ENCODE measurements at places on chromosomes 12 and 14. TPM values are rescaled to one million over a fixed set of nuclear protein-coding genes. Genes with fewer than 3 reads are reported as not detected.

Gene SLCO1B1
- not detected for total RNA-seq

DNA sequence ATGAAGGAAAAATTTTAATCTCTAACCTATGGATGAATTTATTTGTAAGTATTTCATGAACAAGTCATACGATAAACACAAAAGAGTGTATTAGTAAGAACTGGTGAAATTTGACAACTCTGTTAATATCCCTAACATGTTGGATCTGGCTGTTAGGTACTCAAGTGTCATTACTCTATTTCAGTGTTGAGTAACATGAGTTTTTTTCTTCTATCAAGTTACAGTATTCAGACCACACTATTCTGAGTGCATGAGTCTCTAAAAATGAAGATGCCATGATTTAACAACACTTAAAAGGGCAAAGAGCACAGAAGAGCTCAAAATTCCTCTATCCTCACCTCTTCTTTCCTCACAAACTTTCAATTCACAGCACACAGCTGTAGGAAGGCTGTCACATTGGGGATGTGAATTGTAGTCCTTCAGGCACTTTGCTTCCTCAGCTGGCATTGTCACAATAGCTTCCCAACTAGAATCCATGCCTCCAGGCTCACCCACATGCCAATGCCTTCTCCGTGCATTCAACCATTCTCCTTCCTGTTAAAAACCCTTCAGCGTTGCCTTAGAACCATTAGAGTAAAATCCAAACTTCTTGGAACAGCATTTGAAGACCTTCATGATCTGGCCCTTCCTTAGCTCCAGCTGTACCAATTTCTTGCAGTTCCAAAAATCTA, 73.7 kb upstream of the DBX2 start:
- DNase-seq: no peak
- no peaks in the 10 kb centered on the region for H3K36me3 ChIP-seq
- H3K4me3 ChIP-seq: no peak overlapping the region
- no peaks in the 10 kb centered on the region for H3K4me1 ChIP-seq
- H3K27me3 ChIP-seq: peaks cover 14% of the 10 kb centered on the region

GRCh38 chr14:96917442-96917963, 120.3 kb downstream of the VRK1 start:
- no peak overlapping the region for H3K4me3 ChIP-seq
- H3K36me3 ChIP-seq: peaks cover 4% of the 10 kb centered on the region
- DNase-seq: no peak

- DNase-seq: no peak
- H3K27me3 ChIP-seq: peaks cover 3% of the 10 kb centered on the region
- H3K27ac ChIP-seq: no peak overlapping the region
- peaks cover 10% of the 10 kb centered on the region for H3K4me1 ChIP-seq
- H3K36me3 ChIP-seq: peaks cover 2% of the 10 kb centered on the region
These were observed 34.0 kb downstream of the EGLN3 start for GRCh38 chr14:33916663-33917565.

GRCh38 chr14:57392830-57393229, 2.4 kb downstream of the NAA30 start:
- peaks cover 29% of the 10 kb centered on the region for H3K36me3 ChIP-seq
- no peaks in the 10 kb centered on the region for H3K27me3 ChIP-seq
- H3K27ac ChIP-seq: no peak overlapping the region
- DNase-seq: no peak

- peaks cover 5% of the 10 kb centered on the region for H3K36me3 ChIP-seq
- H3K4me3 ChIP-seq: no peak overlapping the region
- no peak overlapping the region for H3K27ac ChIP-seq
- H3K4me1 ChIP-seq: no peaks in the 10 kb centered on the region
These were observed 128.1 kb upstream of the ARID2 start for GRCh38 chr12:45601390-45601789.

DNA sequence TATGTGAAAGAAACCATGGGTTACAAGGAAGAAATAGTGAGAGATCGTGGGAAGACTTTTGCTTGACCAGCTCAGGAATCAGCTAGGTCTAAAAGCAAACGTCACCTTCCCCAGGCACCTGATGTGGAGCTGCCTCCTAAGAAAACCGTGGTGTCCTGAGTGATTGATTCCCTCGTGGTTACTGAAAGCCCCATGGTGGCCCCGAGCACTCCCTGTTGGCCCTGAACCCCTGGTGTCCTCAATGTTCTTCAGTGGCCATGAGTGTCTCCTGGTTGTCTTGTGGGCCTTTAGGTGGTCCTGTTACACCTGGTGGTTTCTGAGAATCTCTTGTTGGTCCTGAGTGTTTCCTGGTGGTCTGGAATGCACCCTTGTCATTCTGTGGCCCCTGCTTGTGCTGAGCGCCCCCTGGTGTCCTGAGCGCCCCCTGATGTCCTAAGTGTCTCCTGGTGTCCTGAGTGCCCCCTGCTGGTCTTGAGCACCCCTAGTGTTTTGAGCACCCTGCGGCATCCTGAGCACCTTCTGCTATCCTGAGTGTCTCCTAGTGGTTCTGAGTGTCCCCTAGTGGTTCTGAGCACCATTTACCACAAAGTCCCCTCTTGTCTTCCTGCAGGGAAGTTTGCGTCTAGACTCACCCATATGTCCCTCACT, 518.7 kb downstream of the TMEM121 start:
- H3K27ac ChIP-seq: no peak overlapping the region
- H3K4me1 ChIP-seq: peaks cover 5% of the 10 kb centered on the region
- peak; percentile 85 for DNase-seq
- H3K27me3 ChIP-seq: peaks cover 15% of the 10 kb centered on the region
- H3K36me3 ChIP-seq: no peaks in the 10 kb centered on the region

DNA sequence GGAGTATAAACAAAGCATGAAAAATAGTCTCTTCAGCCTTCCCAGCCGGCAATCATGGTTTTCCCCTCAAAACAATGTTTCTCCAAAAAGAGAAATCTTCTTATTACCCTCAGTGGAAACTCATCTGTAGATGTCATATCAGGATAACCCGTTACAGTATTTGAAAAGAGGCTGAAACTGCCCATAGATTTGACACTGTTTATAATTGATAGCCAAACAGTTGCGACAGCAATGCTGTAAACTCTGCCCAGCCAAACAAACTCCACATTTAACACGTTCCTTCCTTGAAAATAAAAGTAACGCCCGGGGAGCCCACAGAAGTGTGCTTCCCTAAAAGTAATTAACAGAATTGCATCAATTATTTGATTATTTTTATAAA, 201.3 kb upstream of the FOXN3 start:
- peaks cover 70% of the 10 kb centered on the region for H3K4me1 ChIP-seq

Gene NFKBIA
- 61.7 TPM for total RNA-seq

DNA sequence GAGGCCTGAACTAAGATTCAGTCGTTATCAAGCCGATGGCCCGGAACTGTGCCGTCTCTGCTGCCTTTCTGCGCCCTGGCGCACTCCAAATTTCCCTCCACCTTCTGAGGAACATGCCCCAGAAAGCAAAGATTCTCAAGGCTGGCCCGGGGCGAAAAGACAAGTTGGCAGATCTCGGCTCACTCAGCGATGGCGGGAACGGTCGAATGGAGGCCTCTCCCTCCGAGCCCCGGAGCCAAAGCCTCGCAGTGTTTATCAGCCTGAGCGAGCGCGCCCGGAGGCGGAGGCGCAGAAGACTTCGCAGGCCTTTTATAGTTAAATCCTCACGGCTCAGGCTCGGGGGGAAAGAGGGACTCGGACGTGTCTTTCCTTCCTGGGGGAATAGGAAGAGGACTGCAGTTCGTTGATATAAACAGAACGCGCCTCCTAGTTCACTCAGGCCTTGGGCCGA, 5.6 kb downstream of the TBX5 start:
- DNase-seq: no peak
- peaks cover 92% of the 10 kb centered on the region for H3K27me3 ChIP-seq
- no peak overlapping the region for H3K27ac ChIP-seq
- peaks cover 2% of the 10 kb centered on the region for H3K36me3 ChIP-seq
- no peaks in the 10 kb centered on the region for H3K4me1 ChIP-seq

Gene RPGRIP1
- not detected for total RNA-seq

GRCh38 chr14:68571928-68572525, 220.8 kb downstream of the ZFP36L1 start:
- no peak overlapping the region for H3K27ac ChIP-seq
- H3K36me3 ChIP-seq: peaks cover 2% of the 10 kb centered on the region
- no peaks in the 10 kb centered on the region for H3K27me3 ChIP-seq

- no peak overlapping the region for H3K4me3 ChIP-seq
- peak; percentile 12 for DNase-seq
- H3K27ac ChIP-seq: no peak overlapping the region
- H3K27me3 ChIP-seq: no peaks in the 10 kb centered on the region
These were observed 141.2 kb downstream of the SYNE2 start for GRCh38 chr14:63993992-63994391.

Gene CCDC177
- not detected for total RNA-seq

Gene NOVA1
- not detected for total RNA-seq

GRCh38 chr12:65419284-65420072, 141.0 kb downstream of the MSRB3 start:
- no peaks in the 10 kb centered on the region for H3K27me3 ChIP-seq
- H3K27ac ChIP-seq: no peak overlapping the region
- H3K36me3 ChIP-seq: no peaks in the 10 kb centered on the region

Gene CLEC2A
- total RNA-seq: not detected

Gene KRT77
- not detected for total RNA-seq

- peak; percentile 28 for DNase-seq
- H3K36me3 ChIP-seq: peaks cover 2% of the 10 kb centered on the region
- H3K27me3 ChIP-seq: no peaks in the 10 kb centered on the region
- peaks cover 45% of the 10 kb centered on the region for H3K4me1 ChIP-seq
These were observed 62.9 kb downstream of the CCDC91 start for GRCh38 chr12:28253161-28253641.

Gene APOF
- not detected for total RNA-seq

- peaks cover 9% of the 10 kb centered on the region for H3K27me3 ChIP-seq
- H3K36me3 ChIP-seq: no peaks in the 10 kb centered on the region
- H3K27ac ChIP-seq: no peak overlapping the region
- no peaks in the 10 kb centered on the region for H3K4me1 ChIP-seq
- DNase-seq: no peak
These were observed 30.2 kb downstream of the CACNA1C start for GRCh38 chr12:2083008-2083407.

DNA sequence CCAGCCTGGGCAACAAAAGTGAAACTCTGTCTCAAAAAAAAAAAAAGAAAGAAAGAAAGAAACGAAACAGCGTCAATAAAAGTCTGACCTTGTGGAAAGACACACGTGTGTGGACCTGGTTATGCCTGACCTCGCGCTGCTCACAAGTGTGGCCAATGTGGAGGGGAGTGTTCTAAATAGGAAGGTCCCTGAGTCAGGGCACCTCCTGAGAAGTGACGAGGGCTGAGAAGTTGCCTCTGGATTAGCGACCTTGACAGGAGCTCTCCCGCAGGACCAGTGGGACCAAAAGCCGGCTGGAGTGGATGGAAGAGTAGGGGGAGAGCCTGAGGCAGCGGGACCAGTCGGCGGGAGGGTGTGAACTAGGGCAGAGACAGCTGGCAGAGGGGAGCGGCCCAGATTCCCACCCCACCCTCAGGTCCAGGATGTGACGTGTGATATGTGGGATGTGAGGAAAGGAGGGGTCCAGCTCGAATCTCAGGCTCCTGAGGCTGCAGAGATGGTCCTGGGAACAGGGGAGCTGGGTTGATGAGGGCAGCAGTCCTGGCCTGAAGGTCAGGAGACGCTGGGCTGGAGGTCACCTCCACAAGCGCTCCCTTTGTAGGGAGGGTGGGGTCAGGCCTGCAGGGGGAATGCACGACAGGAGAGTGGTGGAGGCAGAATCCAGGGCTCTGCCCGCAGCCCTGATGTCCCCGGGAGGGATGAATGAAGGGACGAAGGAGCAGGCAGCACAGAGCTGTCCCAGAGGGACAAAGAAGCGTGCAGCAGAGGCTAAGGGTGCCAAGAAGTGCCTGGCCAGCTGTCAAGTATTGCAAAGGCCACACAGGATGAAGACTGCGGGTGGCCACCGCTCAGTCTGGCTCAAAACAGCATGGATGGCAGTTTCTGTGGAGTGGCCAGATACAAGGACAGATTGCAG, 24.8 kb upstream of the GPR68 start:
- no peaks in the 10 kb centered on the region for H3K27me3 ChIP-seq
- peaks cover 49% of the 10 kb centered on the region for H3K36me3 ChIP-seq
- H3K4me1 ChIP-seq: peaks cover 27% of the 10 kb centered on the region
- no peak overlapping the region for H3K4me3 ChIP-seq
- no peak for DNase-seq
- H3K27ac ChIP-seq: peak overlapping the region; percentile 72

Gene ESPL1
- total RNA-seq: 125 TPM

- DNase-seq: peak; percentile 20
- peaks cover 1% of the 10 kb centered on the region for H3K4me1 ChIP-seq
- H3K4me3 ChIP-seq: no peak overlapping the region
- no peak overlapping the region for H3K27ac ChIP-seq
- H3K36me3 ChIP-seq: peaks cover 7% of the 10 kb centered on the region
These were observed 13.8 kb downstream of the NGDN start for GRCh38 chr14:23483236-23483854.

- H3K4me1 ChIP-seq: no peaks in the 10 kb centered on the region
- no peak overlapping the region for H3K4me3 ChIP-seq
- H3K36me3 ChIP-seq: no peaks in the 10 kb centered on the region
- peak; percentile 47 for DNase-seq
- no peak overlapping the region for H3K27ac ChIP-seq
- peaks cover 2% of the 10 kb centered on the region for H3K27me3 ChIP-seq
These were observed 214.5 kb downstream of the PAH start for GRCh38 chr12:102702447-102703114.

- DNase-seq: peak; percentile 42
- no peak overlapping the region for H3K4me3 ChIP-seq
- H3K36me3 ChIP-seq: no peaks in the 10 kb centered on the region
- H3K4me1 ChIP-seq: no peaks in the 10 kb centered on the region
- peaks cover 19% of the 10 kb centered on the region for H3K27me3 ChIP-seq
These were observed 61.6 kb upstream of the DAAM1 start for GRCh38 chr14:59126714-59127436.

Gene PLEKHG7
- not detected for total RNA-seq

- H3K27me3 ChIP-seq: no peaks in the 10 kb centered on the region
- H3K4me1 ChIP-seq: no peaks in the 10 kb centered on the region
- H3K4me3 ChIP-seq: no peak overlapping the region
- DNase-seq: peak; percentile 85
- H3K27ac ChIP-seq: no peak overlapping the region
- peaks cover 7% of the 10 kb centered on the region for H3K36me3 ChIP-seq
These were observed 25.0 kb downstream of the HIP1R start for GRCh38 chr12:122860040-122860853.

GRCh38 chr12:26572137-26572536, 260.9 kb downstream of the ITPR2 start:
- H3K4me1 ChIP-seq: peaks cover 17% of the 10 kb centered on the region
- no peak for DNase-seq
- no peak overlapping the region for H3K4me3 ChIP-seq

DNA sequence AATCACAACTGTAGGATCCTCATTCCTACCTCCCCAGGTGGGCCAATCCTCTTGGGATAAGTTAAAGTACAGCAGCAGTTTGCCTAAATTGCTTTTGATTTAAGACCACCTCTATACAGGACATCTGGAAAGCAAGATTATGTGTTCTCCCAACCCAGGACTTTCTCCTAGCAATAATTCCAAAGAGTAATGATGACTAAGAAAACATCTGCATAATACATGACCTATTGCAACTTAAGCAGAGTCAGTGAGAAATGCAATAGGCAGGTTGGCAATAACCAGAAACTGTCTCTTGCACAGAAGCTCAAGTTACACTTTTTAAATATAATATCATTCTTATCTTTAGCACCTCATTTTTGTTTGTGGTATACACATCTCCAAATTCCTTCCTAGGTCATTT, 275.4 kb downstream of the TRHDE start:
- DNase-seq: no peak
- no peaks in the 10 kb centered on the region for H3K36me3 ChIP-seq
- no peak overlapping the region for H3K27ac ChIP-seq
- H3K27me3 ChIP-seq: no peaks in the 10 kb centered on the region

Gene NPFF
- not detected for total RNA-seq

Gene NFE2
- total RNA-seq: not detected

Measured in activated CD4-positive, alpha-beta T cell treated with anti-CD3 and anti-CD28 coated beads, Interleukin-2, amount 10 ng/mL, durations not matched to agents 7 days and 5 days (primary cell).